Body of pancreas (tissue), 4 donors: ENCODE measurements at places on chromosomes 3 and 15. TPM values are rescaled to one million over a fixed set of nuclear protein-coding genes. Genes with fewer than 3 reads are reported as not detected.
A peak's percentile ranks its signal among the peaks of the same experiment; 100 is the strongest.

- H3K4me1 ChIP-seq: no peaks in the 10 kb centered on the region
- no peak overlapping the region for H3K27ac ChIP-seq
- no peaks in the 10 kb centered on the region for H3K36me3 ChIP-seq
Measured at GRCh38 chr3:157624801-157625200, 121.6 kb upstream of the VEPH1 start.

GRCh38 chr3:19931180-19931692 is 2.8 kb downstream of the EFHB start:
- no peaks in the 10 kb centered on the region for H3K36me3 ChIP-seq
- H3K27ac ChIP-seq: peak overlapping the region; percentile 30
- peak; percentile 13 for DNase-seq
- H3K27me3 ChIP-seq: no peaks in the 10 kb centered on the region
- no peaks in the 10 kb centered on the region for H3K4me1 ChIP-seq
- H3K4me3 ChIP-seq: no peak overlapping the region

- H3K4me3 ChIP-seq: no peak overlapping the region
- no peaks in the 10 kb centered on the region for H3K4me1 ChIP-seq
- H3K27me3 ChIP-seq: no peaks in the 10 kb centered on the region
- H3K36me3 ChIP-seq: no peaks in the 10 kb centered on the region
Measured at GRCh38 chr3:151034303-151034702, 51.2 kb upstream of the MED12L start.

GRCh38 chr3:34174740-34175139 is 376.3 kb downstream of the PDCD6IP start:
- no peaks in the 10 kb centered on the region for H3K36me3 ChIP-seq
- H3K27me3 ChIP-seq: no peaks in the 10 kb centered on the region
- DNase-seq: no peak
- no peaks in the 10 kb centered on the region for H3K4me1 ChIP-seq
- H3K4me3 ChIP-seq: no peak overlapping the region

DNA sequence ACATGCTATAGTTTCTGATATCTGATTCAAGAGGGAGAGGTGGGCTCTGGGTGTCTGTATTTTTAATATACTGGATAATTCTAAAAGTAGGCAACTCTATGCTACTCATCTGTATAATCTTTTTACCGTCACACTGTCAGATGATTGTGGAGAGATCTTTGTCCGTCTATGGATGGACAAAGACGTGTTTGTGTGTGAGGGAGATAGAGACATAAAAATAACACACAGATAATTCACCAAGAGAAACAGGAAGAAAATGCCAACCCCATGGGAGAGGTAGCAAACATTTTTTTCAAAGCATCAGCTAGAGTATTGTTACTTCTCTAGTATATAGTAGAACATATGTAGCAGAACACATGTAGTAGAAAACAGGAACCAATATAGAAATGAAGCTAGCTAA is 346.1 kb downstream of the AGBL1 start:
- no peaks in the 10 kb centered on the region for H3K27me3 ChIP-seq
- H3K27ac ChIP-seq: no peak overlapping the region
- DNase-seq: no peak

The EFCAB12 gene
- total RNA-seq: 1.3 TPM

The SH2D7 gene
- not detected for total RNA-seq

DNA sequence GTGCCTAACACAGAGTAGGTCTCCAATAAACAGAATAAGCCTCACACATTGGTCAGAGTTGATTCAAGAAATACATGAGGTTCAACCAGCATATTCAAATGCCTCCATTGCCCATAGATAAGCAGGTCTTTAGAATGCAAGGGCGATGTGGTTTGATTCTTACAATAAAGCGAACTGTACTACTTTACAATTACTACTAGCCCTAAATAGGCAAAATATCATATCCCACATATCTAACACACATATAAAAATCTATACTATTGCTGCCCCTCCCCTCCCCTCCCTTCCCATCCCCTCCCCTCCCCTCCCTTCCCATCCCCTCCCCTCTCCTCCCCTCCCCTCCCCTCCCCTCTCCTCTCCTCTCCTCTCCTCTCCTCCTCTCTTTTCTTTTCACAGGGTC is 6.7 kb upstream of the GRM7 start:
- H3K27me3 ChIP-seq: no peaks in the 10 kb centered on the region
- H3K4me1 ChIP-seq: no peaks in the 10 kb centered on the region
- H3K27ac ChIP-seq: no peak overlapping the region
- no peak overlapping the region for H3K4me3 ChIP-seq
- no peaks in the 10 kb centered on the region for H3K36me3 ChIP-seq

GRCh38 chr15:80556694-80557367 is 138.3 kb upstream of the ABHD17C start:
- no peak overlapping the region for H3K4me3 ChIP-seq
- no peak for DNase-seq
- H3K27me3 ChIP-seq: no peaks in the 10 kb centered on the region
- no peaks in the 10 kb centered on the region for H3K4me1 ChIP-seq
- no peaks in the 10 kb centered on the region for H3K36me3 ChIP-seq

The FAM227B gene
- not detected for total RNA-seq

The GATA2 gene
- 12.9 TPM for total RNA-seq

GRCh38 chr3:182690172-182690571 is 103.1 kb upstream of the ATP11B start:
- H3K27me3 ChIP-seq: no peaks in the 10 kb centered on the region
- H3K4me1 ChIP-seq: no peaks in the 10 kb centered on the region
- no peaks in the 10 kb centered on the region for H3K36me3 ChIP-seq
- H3K27ac ChIP-seq: no peak overlapping the region

GRCh38 chr15:72685925-72686794 is at the start of the genes BBS4 and HIGD2B:
TSS of gene BBS4 (plus strand) at chr15:72686207. CDS start at chr15:72686228, 21 bp downstream.
TSS of gene HIGD2B (minus strand) at chr15:72686182. CDS start at chr15:72676374, 9,808 bp downstream.
- peak within 1 kb of the TSS; percentile 38 for H3K4me3 ChIP-seq
- H3K27ac ChIP-seq: peak within 1 kb of the TSS; percentile 76
- H3K27me3 ChIP-seq: no peaks in the 10 kb centered on the region
- H3K4me1 ChIP-seq: peaks cover 13% of the 10 kb centered on the region
- DNase-seq: peak; percentile 88

The ZCWPW2 gene
- not detected for total RNA-seq

- H3K27ac ChIP-seq: no peak overlapping the region
- H3K27me3 ChIP-seq: no peaks in the 10 kb centered on the region
- peaks cover 8% of the 10 kb centered on the region for H3K4me1 ChIP-seq
- H3K36me3 ChIP-seq: peaks cover 22% of the 10 kb centered on the region
Measured at GRCh38 chr3:43348852-43349574, 62.7 kb downstream of the SNRK start.

DNA sequence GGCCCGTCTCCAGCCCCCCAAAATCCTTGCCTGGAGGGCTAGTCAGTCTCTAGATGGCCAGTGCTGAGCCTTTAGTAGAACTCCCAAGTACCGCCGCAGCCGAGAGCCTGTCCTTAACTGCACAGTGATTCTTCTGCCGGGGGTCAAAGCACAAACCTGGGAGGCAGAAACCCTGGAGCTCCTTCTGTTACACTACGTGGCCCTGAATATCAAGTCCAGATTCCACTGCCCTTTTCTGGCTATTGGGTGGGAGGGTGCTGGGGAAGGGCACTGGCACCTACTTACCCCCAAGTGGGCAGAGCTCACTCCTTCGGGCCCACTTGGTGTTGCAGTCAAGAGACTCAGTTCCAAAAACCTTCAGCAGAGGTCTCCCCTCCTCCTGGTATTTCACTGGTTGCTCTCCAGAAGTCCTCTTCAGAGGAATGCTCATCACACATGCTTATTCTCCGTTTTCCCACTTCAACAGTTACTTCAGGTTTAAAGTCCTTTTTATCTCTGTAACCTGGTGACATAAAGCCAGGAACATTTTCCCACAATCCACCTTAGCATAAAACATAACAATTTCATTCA is 10.8 kb downstream of the PDHB start:
- H3K27me3 ChIP-seq: no peaks in the 10 kb centered on the region
- H3K4me3 ChIP-seq: no peak overlapping the region
- no peak for DNase-seq
- peaks cover 14% of the 10 kb centered on the region for H3K36me3 ChIP-seq
- H3K4me1 ChIP-seq: no peaks in the 10 kb centered on the region

The STRC gene
- 0.66 TPM for total RNA-seq

The ATP10A gene
- total RNA-seq: 2.0 TPM

GRCh38 chr3:64291345-64291744 is 66.1 kb upstream of the PRICKLE2 start:
- H3K4me1 ChIP-seq: no peaks in the 10 kb centered on the region
- H3K27ac ChIP-seq: no peak overlapping the region
- H3K27me3 ChIP-seq: no peaks in the 10 kb centered on the region
- H3K36me3 ChIP-seq: no peaks in the 10 kb centered on the region
- no peak overlapping the region for H3K4me3 ChIP-seq
- DNase-seq: peak; percentile 17

- no peaks in the 10 kb centered on the region for H3K27me3 ChIP-seq
- H3K4me1 ChIP-seq: no peaks in the 10 kb centered on the region
- H3K36me3 ChIP-seq: no peaks in the 10 kb centered on the region
- no peak overlapping the region for H3K27ac ChIP-seq
Measured at GRCh38 chr15:77837649-77838025, 204.9 kb upstream of the LINGO1 start.

DNA sequence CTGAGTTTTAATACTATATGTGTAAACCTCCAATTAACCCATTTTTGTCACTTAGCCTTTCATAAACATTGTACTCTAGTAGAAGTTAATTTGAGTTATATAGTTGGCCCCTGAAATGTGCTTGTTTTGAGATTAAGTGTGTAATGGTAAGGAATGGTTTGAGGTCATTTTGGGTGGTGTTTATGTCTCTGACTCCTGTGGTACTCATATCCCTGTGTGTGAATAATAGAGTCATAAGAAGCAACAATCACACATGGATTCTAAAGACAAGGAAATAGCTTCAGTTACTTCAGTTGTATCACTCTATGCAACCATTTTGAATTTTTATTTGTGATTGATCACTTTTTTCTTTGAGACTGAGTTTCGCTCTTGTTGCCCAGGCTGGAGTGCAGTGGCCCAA is 408.5 kb downstream of the MFSD1 start:
- no peak for DNase-seq
- no peaks in the 10 kb centered on the region for H3K4me1 ChIP-seq
- no peaks in the 10 kb centered on the region for H3K36me3 ChIP-seq
- H3K4me3 ChIP-seq: no peak overlapping the region

The ANKRD63 gene
- not detected for total RNA-seq

DNA sequence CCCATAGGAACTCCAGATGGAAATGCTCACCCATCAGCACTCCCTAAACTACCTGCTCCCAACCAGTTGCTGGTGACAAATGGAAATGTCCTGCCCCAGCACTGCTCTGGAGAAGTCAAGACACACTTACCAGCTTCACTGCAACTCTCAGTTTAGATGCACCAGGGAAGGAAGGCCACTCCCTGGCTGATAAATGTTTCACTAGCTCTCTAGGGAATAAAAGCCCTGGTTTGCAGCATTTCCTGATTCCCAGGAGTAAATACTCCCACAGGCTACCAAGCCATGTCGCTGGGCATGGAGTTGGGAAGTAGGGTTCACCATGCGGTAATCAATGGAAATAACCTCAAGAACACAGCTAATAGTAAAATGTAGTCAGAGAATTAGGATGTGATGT is 112.0 kb upstream of the NEO1 start:
- H3K4me3 ChIP-seq: no peak overlapping the region
- no peaks in the 10 kb centered on the region for H3K36me3 ChIP-seq
- no peak for DNase-seq
- no peaks in the 10 kb centered on the region for H3K4me1 ChIP-seq
- H3K27me3 ChIP-seq: no peaks in the 10 kb centered on the region
- H3K27ac ChIP-seq: no peak overlapping the region

DNA sequence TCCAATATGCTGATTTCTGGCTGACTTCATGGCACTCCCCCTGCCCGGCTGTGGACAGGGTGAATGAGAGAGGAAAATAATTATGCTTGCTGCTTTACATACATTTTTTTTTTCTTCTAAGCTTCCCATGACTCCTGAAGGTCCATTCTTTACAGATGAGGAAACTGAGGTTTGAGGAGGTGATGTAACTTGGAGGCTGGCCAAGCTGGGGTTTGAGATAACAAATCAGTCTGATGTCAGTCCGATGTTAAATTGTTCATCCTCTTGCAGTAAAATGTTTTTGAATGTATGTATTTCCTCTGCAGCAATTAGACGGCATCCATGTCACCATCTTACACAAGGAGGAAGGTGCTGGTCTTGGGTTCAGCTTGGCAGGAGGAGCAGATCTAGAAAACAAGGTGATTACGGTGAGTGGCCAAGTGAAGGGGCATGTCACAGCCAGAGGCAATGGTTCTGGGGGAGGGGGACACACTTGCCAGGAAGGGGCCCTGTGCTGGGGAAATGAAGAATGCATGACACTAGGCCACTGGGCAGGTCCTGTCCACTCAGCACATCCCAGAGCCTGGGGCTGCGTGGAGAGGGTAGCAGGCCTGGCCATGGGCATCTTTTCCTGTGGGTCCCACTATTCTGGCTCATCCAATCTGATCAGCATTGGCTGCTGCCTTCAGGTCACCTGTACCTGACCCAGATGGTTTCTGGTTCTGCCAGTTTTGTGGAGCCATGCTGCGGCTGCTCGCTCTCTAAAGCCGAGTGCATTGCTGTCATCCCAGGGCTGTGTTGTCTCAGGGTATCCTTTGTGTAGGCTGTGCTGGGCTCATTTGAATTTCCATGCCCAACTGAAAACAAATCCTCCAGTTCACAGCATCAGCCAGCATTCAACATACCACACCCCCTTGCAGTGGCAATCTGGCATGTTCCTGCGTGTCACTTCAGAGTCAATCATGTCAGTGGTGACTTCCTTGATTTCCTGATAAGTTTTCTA is 20.4 kb downstream of the STARD5 start:
- H3K4me3 ChIP-seq: no peak overlapping the region
- H3K27me3 ChIP-seq: no peaks in the 10 kb centered on the region
- no peaks in the 10 kb centered on the region for H3K36me3 ChIP-seq
- H3K4me1 ChIP-seq: no peaks in the 10 kb centered on the region
- DNase-seq: no peak

The RTP1 gene
- not detected for total RNA-seq

- H3K27me3 ChIP-seq: no peaks in the 10 kb centered on the region
- H3K4me1 ChIP-seq: peaks cover 8% of the 10 kb centered on the region
- no peak overlapping the region for H3K4me3 ChIP-seq
- H3K36me3 ChIP-seq: no peaks in the 10 kb centered on the region
Measured at GRCh38 chr15:59354417-59355031, 18.1 kb downstream of the MYO1E start.

The CORO2B gene
- 1.0 TPM for total RNA-seq

DNA sequence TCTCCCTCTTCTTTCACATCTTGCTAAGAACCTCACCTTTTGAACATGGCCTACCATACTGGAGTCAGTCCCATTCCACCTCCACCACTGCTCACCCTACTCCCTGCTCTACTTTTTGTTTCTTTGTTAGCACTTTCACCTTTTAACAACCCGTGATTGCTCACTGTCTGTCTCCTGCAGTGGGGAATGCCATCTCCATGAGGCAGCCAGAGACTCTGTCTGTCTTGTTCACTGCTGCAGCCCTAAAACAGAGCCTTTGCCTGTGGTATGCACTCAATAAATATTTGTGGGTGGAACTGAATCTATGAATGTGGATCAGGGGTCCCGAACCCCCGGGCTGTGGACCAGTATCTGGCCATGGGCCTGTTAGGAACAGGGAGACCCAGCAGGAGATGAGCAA is 16.5 kb upstream of the TLE3 start:
- no peak overlapping the region for H3K4me3 ChIP-seq
- H3K27ac ChIP-seq: no peak overlapping the region
- H3K36me3 ChIP-seq: no peaks in the 10 kb centered on the region
- DNase-seq: no peak

The CNTN3 gene
- total RNA-seq: 7.3 TPM

GRCh38 chr3:124850633-124851032 is 36.5 kb downstream of the ITGB5 start:
- no peak overlapping the region for H3K4me3 ChIP-seq
- no peaks in the 10 kb centered on the region for H3K36me3 ChIP-seq
- no peak overlapping the region for H3K27ac ChIP-seq
- no peaks in the 10 kb centered on the region for H3K4me1 ChIP-seq
